ENCODE measurements at places on chromosomes 1 and 21.

DNA sequence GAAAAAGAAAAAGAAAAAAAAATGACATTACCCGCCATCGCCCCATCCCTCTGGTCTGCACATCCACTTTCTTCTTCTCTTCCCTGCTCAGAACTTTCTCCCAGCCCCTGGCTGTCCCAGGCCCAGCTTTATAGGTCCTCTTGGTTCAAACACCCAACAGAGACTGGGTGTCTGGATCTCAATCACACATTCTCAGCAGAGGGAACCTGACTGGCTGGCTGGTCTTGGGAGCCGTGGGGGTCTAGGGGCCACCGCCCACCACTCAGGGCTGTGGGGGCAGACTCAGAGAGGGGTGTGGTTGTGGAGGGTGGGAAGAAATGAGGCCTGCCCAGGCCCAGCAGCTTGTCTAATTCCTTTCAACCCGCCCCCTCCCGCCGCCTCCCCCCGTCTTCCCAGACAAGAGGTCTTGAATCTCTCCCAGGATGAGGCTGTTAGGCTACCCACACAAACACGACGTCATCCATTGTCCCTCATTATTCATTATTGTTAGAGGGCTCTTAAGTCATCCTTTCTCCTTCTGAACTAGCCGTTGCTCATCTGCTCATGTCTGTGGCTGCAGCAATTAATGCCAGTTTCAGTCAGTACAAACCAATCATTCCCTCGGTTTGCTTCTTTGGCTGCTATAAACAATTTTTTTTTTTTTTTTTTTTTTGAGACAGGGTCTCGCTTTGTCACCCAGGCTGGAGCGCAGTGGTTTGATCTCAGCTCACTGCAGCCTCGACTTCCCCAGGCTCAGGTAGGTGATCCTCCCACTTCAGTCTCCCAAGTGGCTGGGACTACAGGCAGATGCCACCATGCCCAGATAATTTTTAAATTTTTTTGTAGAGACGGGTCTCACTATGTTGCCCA is 40.6 kb upstream of the CLIC4 start:
- DNase-seq = no peak

DNA sequence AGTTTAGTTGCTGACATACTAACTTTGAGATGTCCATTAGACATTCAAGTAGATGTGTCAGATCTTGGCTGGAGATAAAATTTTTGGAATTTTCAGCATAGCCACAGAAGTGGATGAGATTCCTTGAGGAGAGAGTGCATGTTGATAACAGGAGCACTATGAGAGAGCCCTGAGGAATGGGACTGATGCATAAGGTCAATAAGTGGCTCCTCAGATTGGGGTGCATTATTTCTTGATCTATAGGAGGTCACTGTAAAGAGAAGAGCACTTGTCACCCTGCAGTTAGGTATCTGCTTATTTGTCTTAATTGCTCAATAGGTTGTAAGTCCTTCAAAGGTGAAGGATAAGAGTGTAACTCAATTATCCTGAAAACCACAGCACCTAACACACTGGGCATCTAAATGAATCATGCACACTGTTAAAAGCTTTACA is 52.0 kb upstream of the TACSTD2 start:
- no peak for DNase-seq

DNA sequence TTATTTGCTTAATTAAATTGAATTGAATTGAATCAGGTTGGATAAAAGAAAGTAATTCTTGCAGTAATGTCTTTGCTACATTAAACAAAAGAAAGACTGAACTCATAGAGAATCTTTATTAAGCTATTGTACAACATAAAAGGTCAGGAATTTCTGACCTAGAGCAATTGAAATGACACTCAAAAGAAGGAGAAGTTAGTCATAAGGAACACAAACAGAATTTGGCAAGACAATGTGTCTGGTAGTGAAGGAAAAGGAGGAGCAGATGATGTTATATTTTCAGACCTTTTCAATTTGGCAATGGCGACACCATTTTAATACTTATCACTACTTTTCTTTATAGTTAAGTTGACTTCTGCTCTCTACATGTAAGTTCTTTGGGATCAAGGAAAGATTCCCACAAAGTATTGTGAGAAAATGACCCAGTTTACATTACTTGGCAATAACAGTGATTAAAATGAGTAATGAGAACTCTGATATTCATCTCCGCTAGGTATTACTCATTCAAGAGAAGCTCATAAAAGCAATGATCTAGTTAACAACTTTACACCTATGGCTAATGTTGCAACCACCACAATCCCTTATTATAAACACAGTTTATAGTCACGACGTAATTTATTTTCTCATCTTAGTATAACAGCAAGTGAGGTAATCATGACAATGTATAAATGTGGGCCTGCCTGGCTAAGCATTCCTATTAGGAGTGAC is 14.7 kb upstream of the KRTAP21-1 start:
- no peak for DNase-seq

DNA sequence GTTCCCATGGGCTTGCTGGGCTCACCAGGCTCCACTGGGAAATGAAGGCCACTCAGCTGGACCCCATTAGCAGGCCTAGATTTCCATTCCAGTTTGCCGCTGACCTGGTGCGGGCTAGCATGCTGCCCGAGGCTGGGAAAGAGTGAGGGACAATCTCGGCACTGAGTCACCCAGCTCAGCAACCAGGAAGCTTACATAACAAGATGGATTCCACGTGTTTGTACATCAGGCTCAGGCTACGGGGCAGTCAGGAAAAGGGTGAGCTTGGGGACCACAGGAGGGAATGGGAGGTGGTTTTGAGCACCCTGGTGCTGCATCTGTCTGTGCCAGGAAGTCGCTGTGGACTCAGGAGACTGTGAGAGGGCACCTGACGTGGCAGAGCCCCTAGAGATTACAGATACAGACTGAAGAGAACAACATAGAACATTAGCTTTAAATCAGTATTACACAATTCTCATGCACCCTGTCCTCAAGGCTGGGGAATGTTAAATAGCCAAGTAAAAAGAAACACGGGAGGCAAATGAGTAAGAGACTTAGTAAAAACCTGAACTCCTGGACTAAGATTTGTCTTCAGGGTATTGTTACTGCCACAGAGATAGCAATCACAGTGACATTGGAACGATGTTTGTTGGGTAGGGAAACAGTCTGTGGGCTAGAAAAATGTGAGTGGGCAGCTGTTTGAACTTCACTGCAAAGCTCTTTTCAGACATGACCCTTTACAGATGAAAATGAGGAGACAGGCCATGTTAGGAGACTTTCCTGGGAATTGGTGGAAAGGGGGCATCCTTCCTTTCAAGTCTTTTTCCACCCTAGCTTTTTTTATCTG is 51.1 kb downstream of the GLUL start:
- DNase-seq = no peak

DNA sequence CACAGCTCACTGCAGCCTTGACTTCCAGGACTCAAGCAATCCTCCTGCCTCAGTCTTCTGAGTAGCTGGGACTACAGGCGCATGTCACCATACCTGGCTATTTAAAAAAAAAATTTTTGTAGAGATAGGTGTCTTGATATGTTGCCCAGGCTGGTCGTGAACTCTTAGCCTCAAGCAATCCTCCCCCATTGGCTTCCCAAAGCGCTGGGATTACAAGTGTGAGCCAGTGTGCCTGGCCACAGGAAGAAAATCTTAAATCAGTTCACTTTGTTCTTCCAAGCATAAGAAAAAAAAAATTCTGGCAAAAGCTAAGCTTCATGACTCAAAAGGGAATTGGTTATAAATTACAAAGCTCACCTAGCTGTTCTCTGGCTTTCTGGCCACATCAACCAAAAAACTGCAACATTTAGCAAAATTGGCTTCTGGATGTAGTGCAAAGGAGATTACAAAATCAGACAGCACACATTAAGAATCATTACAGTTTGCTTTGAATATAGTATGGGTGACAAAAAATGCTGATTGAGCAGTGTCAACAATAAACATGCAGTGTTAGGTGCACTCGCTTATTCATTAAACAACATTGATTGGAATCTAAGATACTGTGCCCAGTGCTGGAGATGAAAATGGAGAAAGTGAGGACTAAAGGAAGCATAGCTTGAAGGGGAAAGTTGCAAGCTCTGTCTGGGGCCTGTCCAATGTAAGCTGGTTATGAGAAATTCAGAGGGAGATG is 76.7 kb downstream of the KCTD3 start:
- no peak for DNase-seq

GRCh38 chr1:199335496-199335895 is 692.0 kb upstream of the NR5A2 start:
- DNase-seq = no peak

GRCh38 chr1:89274411-89274857 is 1.8 kb upstream of the GBP5 start:
- DNase-seq = peak; percentile 20

DNA sequence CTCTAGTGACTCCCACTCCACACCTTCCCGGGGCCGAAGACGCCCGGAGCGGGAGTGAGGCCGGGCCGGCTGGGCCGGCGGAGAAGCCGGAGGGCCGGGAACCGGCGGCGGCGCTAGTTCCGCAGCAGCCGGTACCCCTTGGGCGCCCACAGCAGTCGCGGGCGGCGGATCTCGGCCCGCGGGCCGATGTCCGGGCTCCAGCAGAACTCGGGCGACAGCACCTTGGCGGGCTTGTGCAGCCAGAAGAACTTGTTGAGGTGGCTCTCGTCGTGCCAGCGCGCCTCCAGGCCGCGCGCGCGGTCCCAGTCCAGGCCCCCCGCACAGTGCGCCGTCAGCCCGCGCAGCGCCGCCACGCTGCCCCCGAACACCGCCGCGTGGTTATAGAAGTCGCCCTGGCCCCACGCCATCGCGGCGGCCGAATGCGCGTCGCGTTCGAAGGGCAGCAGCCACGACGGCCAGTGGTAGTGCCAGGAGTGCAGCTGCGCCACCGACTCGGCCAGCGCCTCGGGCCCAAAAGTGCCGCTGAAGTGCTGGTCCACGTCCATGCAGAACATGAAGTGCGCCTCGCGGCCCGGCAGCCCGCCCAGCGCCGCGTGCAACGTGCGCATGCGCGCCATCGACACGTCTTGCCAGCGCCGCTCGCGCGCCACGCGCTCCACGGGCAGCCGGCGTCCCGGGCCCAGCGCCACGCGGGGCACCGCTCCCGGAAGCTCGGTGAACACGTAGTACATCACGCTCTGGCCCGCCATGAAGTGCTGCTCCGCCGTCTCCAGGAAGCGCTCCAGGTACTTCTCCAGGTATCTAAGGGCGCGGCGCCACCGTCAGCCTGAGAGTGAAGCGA is 14.0 kb downstream of the A3GALT2 start:
- no peak for DNase-seq

GRCh38 chr1:37501661-37502060 is 12.9 kb downstream of the MEAF6 start:
- no peak for DNase-seq

DNA sequence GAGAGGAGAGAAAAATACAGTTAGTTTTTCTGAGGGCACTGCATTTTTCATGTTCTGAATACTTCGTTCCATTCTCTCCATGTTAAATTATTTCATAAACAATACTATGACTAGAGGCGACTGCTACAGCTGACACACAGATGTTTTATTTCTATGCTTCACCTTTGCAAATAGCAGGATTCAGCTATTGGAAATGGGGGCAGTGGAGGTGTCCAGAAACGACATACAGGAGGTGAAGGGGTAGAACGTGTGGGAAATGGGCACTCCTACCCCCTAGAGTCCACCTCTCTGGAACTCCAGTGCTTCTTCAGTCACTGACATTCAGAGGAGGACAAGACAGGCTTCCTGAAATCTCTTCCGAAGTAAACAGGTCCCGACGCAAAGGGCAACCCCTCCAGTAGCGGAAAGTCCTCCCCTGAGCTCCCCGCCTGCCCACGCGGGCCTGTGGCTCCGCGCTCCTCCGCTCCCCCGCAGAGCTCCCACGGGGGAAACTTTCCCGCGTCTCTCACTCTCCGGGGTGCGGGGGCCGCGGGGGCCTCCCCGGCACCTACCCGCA is 480 bp downstream of the DPYD start:
- peak; percentile 52 for DNase-seq

DNA sequence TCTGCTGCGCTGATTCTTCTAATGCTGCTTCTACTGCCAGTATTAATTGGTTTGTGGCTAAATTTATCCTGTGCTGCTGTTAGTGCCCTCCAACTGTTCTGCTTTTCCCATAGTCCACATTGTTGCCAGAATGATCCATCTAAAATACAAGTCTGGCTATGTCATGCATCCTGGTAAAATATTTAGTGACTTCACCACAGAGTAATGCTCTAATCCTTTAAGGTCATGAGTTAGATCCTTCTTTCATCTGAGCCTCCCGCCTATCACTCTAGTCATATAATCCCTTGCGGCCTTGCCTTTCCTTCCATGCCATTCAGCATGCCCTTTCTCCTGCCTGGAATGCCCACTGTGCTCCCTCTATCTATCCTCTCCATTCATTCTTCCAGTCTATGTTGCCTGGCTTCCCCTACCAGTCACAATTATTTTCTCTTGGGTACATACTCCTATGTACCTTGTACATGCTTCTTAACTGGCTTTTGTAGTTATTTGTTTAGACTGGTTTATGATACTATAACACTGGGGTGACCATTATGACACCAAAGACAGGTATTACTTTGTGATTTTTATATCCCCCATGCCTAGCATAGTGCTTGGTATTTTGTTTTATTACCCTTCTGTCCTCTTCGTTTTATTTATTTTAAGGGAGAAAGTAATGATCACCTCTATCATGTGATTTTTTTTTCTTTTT is 144.0 kb downstream of the MAGI3 start:
- DNase-seq = no peak
